Osteoblast (primary cell): ENCODE measurements at places on chromosomes 12 and 14. TPM values are rescaled to one million over a fixed set of nuclear protein-coding genes. Genes with fewer than 3 reads are reported as not detected.

DNA sequence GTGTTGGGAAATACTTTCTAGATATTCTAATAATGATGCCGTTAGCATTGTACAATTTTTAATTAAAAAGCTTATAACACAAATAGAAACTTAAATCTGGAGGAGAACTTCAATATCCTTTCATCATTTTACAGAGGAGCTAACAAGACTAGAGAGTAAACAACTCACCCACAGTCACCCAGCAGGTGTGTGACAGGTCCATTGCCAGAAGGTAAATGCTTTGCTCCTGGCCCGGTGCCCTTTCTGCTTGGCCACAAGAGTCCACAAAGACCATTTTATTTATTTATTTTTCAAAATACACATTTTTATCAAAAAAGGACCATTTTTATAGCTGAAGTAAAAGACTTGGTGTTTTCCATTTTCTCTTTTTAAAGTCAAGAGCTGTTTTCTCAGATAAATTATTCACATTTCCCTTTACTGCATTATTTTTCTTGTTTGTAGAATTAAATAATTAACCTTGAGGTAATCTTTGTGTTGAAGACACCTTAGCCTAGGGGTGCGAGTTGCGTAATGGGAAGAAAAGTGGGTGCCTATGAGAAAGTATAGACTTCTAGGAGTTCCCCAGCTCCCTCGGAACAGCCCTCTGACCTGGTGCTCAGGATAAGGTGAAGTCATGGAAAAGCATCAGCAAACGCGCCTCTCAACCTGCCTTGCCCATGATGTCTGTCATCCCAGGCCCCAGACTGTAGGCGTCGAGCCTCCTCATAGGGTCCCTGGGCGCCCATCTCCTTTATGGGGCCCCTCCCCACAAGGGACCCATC is 26.3 kb upstream of the AMIGO2 start:
- H3K36me3 ChIP-seq, result no peaks in the 10 kb centered on the region
- H3K4me3 ChIP-seq, result no peak overlapping the region
- DNase-seq, result no peak

- no peak for DNase-seq
- H3K4me1 ChIP-seq, result no peaks in the 10 kb centered on the region
- no peak overlapping the region for H3K27ac ChIP-seq
- H3K27me3 ChIP-seq, result no peaks in the 10 kb centered on the region
- H3K36me3 ChIP-seq, result no peaks in the 10 kb centered on the region
Measured at GRCh38 chr12:77610446-77610845, 220.2 kb upstream of the NAV3 start.

DNA sequence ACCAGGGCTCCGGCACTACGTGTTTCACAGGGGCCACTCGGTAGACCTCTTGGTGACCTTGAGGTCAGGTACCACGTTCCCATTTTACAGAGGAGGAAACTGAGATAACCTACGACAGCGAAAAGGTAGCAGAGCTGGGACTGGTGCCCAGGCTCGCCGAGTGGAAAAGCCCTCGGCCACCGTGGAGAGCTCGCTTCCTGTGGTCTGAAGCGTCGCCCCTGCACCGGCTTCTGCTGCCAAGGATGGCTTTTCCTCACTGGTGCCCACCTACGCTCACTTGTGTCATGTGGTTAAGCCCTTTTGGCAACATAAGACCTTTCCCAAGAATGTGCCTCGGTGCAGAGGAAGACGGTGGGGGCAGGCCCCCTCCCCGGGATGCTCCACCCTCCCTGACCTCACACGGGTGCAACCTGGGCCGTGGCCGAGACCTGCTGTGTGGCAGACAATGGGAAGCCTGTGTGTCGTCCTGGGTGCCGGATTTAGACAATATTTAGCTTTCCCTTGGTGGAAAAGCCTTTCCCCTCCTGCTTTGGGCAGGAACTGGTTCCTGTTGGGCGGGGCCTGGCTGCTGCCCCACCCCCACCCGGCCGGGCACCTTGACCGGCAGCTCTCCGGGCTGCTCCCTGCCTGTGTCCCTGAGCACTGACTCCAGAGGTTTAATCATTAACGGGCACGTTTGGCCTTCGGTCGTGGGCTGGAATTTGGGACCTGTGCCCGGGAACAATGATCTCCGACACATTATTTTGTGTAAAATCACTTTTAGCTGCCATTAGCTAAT is 32.4 kb upstream of the PPP1R13B start:
- peaks cover 16% of the 10 kb centered on the region for H3K4me1 ChIP-seq
- peak overlapping the region; percentile 54 for H3K4me3 ChIP-seq
- peak; percentile 89 for DNase-seq
- peaks cover 8% of the 10 kb centered on the region for H3K27me3 ChIP-seq
- H3K36me3 ChIP-seq, result no peaks in the 10 kb centered on the region

ABHD12B gene
- not detected in 2 replicates for total RNA-seq
